Gastrocnemius medialis (tissue), 4 donors: ENCODE measurements at places on chromosomes 11 and 22.

DNA sequence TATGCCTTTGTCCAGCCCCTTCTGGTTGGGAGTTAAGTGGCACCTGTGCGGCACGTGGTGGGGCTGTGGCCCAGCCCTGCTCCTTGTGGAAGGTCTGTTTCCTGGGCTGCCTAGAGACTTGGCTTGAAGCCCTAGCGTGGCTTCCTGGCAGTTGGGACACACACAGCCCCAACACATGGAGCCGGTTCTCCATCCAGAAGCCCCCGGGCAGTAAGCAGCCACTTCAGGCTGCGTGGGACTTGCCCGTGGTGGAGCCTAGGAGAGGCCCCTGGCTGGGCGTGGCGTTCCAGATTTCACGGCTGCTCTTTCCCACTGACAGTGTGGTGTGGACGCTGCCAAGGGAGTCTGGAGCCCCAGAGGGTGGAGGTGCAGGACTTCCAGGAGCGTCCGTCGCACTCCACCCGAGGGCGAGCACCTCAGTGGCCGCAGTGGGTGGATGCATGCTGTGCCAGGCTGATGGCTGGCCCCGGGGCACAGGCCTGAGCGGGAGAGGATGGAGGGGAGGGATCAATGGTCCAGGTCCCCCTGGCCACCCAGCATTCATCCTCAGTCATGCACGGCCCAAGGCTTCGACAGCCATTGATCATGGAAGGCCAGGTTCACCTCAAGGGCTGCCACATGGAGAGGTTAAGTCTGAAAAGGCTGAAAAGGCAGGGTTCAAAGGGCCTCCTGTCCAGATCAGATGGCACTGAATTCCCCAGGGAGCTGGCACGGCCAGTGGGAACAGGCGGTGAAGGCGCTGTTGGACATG, 9.3 kb downstream of the CCND1 start:
- DNase-seq: no peak

DNA sequence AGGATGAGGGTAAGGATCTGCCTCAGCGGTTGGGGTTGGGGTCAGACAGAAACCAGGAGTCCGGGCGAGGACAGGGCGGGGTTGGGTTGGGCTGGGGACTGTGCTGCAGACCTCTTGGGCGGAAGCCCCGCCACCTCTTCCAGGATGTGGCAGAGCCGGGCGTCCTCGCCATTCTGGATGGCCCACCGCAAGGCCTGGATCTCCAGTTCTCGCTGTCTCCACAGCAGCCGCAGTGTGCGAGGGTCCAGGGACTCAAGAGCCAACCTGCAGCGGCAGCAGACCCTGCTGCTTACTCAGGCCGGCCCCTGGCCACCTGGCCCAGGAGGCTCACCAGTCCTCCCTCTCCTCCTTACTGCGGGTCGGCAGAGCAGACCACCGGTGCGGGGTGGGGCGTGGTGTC, 2.0 kb downstream of the LMNTD2 start:
- no peak for DNase-seq

DNA sequence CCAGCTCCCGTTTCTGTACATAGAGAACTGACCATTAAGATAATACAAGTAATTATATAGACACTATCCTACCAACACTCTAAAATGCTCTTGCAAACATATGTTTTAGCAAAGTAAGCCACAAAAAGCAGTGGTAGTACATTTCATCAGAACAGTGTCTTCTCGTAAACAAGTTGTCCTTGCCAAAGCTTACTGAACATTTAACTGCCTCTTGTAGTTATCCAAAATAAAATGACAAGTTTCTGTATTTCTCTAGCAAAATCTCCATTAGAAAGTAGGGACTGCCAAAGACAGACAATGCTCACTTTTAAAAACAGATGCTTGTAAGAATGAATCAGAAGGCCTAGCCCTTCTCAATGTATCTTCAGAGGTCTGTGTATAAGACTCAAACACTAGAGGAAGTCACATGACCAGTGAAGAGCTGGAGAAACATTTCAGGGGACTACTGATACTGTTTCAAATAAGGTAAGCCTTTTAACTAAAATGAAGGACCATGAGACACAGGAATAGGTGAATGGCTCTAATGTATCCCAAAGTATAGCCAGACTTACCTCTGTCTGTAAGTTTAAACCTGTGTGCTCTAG, 7.8 kb upstream of the ZC3H12C start:
- no peak for DNase-seq

DNA sequence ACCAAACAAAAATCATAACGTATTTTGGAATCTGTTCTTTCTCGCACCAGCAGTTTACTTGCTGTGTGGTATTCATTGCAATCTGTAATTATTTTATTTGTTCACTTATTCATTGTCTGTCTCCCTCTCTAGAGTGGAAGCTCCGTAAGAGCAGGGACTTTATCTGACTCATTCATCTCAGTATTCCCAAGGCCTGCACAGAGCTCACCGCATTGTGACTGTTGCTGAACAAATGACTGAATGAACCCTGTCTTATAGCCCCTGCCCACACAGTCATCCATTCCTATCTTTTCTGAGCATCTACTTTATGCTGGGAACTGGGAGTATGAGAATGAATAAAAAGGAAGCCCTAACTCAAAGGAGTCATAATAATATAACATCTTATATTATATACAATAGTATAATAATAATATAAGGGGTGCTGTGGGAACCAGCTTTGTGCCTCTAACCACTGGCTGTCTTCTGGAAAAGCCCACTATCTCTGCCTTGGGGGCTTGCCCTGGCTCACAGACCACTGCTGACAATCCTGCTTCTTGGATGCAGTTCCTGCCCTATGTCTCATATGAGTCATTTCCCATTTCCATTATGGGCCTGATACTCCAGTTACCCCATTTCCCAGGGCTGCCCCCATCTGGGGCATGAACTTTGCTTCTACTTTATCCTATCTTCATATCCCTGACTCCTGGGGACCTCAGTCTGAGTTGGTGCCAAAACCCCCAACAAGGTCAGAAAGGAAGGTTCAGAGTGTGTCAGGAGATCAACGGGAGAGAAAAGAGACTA, 11.0 kb downstream of the XRRA1 start:
- no peak for DNase-seq

DNA sequence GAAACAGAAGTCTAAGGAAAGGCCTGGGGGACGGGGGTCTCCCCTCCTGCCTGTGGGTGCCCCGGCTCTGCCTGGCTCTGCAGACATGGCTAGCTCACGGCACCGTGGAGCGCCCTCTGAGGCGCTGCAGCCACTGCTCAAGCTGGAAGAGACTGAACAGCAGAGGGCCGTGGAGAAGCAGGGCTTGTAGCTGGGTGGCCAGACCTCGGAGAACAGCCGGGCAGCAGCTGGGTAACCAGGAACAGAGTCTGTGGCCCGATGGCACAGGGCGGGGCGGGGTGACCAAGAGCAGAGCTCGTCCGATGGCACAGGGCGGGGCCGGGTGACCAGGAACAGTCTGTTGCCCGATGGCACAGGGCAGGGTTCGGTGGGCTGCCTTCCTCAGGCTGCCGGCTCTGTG, 18.1 kb downstream of the RNH1 start:
- no peak for DNase-seq

GRCh38 chr11:30128269-30128932, 102.4 kb upstream of the FSHB start:
- DNase-seq: no peak

- DNase-seq: no peak
Observed at GRCh38 chr11:11577932-11578911, 43.6 kb downstream of the GALNT18 start.

GRCh38 chr11:86947541-86947940, 7.7 kb downstream of the FZD4 start:
- DNase-seq: no peak

DNA sequence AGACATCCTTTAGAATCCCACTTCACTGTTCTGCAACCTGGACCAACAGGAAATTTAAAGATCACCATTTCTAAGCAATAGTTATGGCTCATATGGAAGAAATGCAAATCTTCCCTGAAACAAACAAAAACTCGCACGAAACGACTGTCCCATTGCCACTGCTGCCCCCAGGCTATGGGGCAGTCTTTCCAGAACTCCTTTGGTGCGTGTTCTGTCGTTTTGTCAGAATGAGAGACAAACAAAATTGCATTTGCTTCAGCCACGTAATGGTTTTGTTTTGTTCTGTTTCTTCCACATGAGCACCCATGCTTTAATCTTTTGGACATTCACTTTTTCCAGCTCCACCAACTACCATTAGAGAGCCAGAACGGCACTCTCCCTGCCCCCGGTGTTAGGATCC, 10.8 kb upstream of the FBLN1 start:
- DNase-seq: no peak

DNA sequence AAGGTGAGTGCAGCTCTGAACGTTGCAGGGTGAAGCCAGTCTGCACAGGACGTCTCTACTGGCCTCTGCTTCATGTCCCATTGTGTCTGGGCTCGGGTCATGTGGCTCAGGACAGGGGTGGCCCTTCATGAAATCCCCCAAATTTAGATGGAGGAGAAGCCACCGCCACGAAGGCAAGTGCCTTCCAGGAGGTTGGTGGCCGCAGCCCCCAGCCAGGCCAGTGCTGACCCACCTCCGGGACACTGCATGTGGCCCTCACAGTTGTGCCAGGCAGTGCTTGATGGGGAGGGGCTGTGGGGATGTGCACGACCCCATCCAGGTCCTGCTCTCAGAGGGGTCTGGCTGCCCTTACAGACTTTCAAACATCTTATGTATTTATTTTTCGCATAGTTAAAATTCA, 1311.1 kb downstream of the BRD1 start:
- no peak for DNase-seq

- no peak for DNase-seq
Observed at GRCh38 chr11:72067266-72067665, 13.1 kb downstream of the NUMA1 start.

GRCh38 chr11:75762885-75763284, 5.7 kb upstream of the DGAT2 start:
- DNase-seq: no peak

GRCh38 chr11:99670067-99670676, 649.4 kb downstream of the CNTN5 start:
- DNase-seq: no peak

DNA sequence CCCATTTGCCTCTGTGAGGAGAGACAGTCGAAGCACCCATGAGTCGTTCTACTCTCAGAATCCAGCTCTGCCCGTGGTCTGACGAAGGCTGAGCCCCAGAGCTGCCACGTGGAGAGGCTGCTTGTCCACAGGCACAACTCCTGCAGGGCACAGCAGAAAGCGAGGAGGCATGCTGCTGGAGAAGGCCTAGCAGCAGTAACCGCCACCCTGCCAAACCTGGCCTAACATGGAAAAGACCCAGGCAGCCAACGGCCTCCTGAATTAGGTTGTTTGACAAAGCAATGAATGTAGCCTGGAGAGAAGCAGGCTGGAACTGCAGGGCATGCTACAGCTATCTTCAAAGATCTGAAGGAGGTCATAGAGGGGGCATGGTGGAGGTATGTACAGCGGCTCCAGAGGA, 89.7 kb downstream of the SNX19 start:
- DNase-seq: no peak

GRCh38 chr11:102467080-102467708, 14.6 kb upstream of the TMEM123 start:
- no peak for DNase-seq

DNA sequence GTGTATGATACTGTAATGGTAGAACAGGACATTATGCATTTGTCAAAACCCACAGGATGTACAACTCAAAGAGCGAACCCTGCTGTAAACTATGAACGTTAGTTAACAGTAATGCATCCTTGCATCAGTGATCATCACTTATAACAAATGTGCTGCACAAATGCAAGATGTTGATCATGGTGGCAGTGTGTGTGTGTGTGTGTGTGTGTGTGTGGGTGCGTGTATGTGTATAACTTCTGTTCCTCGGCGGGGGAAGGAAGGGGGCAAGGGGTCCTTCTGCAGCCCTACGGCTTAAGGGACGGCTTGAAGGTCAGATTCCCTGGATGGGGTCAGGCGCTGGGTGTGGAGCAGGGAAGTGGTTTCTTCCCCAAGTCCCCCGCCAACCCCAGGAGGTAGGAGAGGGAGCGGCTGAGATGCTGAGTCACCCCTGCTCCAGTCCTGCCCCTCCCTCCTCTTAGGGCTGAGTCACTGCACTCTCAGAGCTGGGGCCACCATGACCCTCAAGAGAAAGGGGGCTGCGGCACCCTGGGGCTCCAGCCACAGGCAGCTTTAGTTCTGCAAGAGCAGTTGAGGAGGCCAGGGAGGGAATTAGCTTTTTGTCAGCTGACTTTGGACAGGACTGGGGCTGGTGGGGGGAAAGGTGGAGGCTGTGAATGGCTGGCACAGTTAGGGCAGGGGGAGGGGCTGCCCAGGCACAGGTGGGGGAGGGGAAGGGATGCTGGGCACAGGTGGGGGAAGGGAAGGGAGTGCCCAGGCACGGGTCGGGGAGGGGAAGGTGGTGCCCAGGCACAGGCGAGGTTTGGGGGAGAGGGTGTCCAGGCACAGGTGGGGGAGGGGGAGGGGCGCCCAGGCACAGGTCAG, 8.8 kb upstream of the CTSD start:
- DNase-seq: no peak

- DNase-seq: no peak
Observed at GRCh38 chr11:35717043-35717442, 54.5 kb downstream of the TRIM44 start.

- no peak for DNase-seq
Observed at GRCh38 chr11:33168709-33169200, 7.5 kb upstream of the CSTF3 start.

DNA sequence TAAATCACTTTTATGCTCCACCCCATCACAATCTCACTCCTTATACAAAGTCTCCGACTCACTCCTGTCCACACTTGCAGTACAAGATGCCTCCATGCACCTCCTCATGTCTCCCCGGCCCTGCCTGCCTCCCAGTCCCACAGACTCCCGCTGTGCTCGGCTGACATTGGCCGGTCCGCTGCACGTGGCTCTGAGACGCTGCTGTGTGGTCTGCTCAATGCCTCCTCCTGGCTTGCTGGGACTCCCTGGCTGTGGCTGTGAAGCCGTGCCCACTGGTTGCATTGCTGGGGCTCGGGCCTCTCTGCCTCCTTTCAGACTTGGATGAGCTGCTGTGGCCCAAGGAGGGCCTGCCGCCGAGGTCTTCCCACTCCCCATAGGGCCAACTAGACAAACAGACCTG, 224.0 kb upstream of the B3GAT1 start:
- DNase-seq: no peak

DNA sequence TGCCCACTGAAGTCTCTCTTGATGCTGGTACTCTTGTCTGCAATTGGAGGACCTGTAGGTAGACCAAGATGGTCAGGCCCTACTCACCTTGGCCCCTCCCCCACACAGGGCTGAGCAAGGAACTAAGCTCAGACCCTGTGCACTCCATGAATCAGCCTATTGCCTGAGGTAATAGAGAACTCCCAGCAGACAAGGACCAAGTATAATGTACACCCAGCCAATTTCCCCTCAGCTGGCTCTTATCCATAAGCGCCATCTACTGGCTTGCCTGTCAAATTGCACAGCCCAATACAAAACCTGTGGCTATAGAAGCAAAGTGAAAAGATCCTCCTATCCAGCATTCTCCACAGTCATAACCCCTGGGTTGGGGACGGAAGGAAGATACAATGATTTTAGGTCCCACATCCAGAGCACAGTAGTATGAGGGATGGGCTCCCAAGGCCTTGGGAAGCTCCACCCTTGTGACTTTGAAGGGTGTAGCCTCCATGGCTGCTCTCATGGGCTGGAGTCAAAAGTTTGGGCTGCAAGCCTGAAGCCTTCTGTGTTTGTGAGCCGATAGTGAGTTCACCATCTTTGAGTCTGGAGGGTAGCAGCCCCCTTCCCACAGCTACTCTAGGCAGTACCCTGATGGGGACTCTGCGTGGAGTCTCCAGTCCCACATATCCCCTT, 56.0 kb downstream of the GLYATL2 start:
- DNase-seq: no peak
